ENCODE measurements at places on chromosomes 11 and 22.

GRCh38 chr11:66637557-66638176 lies 836 bp upstream of the RBM4 start:
- DNase-seq: no peak

- DNase-seq: no peak
These were observed 398.0 kb downstream of the TENM4 start for GRCh38 chr11:79042824-79043223.

GRCh38 chr22:37122598-37123180 lies 13.2 kb upstream of the TMPRSS6 start:
- DNase-seq: no peak

GRCh38 chr11:5476186-5476819 lies 12.2 kb upstream of the OR52D1 start:
- peak; percentile 29 for DNase-seq

- no peak for DNase-seq
These were observed 3.1 kb upstream of the TMEM218 start for GRCh38 chr11:125114518-125114917.

- no peak for DNase-seq
These were observed 3.3 kb downstream of the KCNQ1 start for GRCh38 chr11:2447951-2448650.

DNA sequence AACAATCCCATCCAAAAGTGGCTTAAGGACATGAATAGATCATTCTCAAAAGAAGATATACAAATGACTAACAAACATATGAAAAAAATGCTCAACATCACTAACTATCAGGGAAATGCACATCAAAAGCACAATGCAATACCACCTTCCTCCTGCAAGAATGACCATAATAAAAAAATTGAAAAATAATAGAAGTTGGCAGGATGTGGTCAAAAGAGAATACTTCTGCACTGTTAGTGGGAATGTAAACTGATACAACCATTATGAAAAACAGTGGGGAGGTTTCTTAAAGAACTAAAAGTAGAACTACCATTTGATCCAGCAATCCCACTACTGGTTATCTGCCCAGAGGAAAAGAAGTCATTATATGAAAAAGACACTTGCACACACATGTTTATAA lies 77.7 kb upstream of the SC5D start:
- DNase-seq: no peak

- DNase-seq: no peak
These were observed 48.7 kb upstream of the FDX1 start for GRCh38 chr11:110380836-110381622.

- no peak for DNase-seq
These were observed 689.4 kb downstream of the JRKL start for GRCh38 chr11:97079244-97079643.

GRCh38 chr11:8250434-8250833 lies 13.2 kb downstream of the LMO1 start:
- DNase-seq: no peak

Data from fibroblast of gingiva (primary cell).